ENCODE measurements at places on chromosomes 4 and X.

DNA sequence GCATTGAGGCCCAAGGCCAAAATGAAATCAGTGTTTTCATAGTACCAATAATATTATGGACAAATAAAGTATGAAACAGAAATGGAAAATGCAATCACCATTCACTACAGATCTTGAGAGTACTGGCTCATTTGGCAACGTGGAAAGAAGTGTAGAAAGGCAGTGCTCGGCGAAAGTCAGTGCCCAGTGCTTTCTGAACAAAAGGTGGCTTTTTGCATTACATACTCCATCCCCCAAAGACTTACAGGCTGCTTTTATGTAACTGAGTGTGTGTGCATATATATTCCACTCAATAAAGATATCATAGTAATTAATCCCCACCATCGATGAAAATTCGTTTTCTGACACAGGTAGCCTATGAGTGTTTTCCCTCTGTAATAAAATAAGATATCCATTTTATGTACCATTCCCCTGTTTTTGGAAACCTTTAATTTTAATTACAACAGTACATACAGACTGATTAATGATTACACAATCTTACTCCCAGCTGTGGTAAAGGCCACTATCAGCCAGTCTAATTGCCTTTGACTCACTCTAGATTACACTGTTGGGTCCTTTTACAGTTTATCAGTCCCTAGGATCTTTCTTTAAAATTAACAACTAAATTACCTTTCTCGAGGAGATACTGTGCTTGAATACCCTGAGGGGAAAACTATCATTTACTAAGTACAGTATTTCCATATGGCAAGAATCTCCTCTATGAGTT, 65.9 kb downstream of the MAD2L1 start:
- DNase-seq = no peak

GRCh38 chr4:30716681-30717207, 3.4 kb upstream of the PCDH7 start:
- DNase-seq = no peak

GRCh38 chr4:99052902-99053301, 35.7 kb downstream of the ADH5 start:
- no peak for DNase-seq

- DNase-seq = no peak
Observed at GRCh38 chr4:186593587-186593973, 38.2 kb upstream of the MTNR1A start.

GRCh38 chr4:176189891-176190795, 5.2 kb downstream of the SPATA4 start:
- no peak for DNase-seq

- no peak for DNase-seq
Observed at GRCh38 chr4:163967263-163967662, 472.8 kb downstream of the TMA16 start.

- no peak for DNase-seq
Observed at GRCh38 chr4:113607998-113608397, 153.5 kb downstream of the CAMK2D start.

DNA sequence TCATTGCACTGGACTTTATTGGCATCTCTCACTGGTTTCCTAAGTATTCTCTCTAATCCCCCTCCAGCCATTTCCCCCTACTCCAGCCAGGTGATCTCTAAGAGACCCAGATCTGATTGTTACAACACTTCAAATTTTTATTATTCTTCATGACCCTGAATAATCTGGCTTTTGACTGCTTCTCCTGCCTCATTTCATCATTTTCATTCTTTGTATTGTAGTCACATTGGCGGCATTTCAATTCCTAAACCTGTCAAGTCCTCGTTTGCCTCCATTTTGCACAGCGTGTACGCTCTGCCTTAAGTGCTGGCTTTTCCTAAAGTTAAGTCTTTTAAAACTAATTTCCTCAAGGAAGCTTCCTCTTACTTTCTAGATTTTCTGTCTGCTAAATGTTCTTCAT, 31.6 kb downstream of the UBE2K start:
- no peak for DNase-seq

DNA sequence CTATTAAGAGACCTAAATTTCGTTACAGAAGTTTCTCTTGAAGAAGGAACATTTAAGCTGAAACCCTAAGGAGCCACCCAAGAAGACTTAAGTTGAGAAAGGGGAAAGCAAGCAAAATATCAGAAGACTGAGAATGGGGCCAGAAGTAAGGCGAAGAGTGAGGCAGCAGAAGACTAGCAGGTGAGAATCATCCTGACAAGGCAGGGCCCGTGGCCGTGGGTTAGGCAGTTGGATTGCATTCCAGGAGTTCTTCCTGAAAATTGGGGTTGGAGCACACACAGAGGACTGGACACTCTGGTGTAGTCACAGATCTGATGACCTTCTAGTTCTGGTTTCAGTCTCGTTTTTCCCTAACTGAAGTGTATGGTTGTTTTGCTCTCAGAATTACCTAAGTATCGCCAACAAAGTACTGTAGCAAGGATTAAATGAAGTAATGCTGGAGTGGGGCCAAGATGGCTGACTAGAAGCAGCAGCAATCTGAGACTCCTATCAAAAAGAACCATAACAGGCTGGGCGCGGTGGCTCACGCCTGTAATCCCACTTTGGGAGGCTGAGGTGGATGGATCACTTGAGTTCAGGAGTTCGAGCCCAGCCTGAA, 94.4 kb upstream of the GUCY1A1 start:
- no peak for DNase-seq

DNA sequence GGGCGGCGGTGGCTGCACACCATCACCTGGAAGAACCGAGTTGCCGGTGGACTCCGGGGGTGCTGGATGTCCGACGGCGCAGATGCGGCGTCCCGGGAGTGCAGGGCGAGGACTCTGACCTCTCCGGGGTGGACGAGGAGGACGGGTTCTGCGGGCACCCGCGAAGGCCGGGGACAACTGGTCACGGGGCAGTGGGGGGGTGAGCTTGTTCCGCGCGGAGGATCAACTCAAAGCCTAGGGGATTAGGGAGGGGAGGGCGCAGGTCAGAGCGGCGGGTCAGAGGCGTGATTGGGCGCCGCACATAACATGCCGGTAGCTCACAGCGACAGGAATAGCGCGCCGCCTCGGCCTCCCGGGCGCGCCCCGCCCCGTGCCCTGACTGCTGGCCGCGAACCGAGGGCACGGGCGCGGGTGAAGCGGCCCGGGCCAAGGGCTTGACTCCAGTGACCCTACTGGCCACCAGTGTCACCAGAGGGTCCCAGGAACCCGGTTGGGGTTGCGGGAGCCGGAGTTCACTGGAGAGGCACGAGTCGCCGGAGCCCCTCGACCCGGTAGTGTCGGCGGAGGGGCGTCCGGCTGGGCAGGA, at the start of gene KLHL34:
Gene KLHL34, minus strand, starts transcription at position 179 of the 586 bp plus-strand sequence. CDS start 542 bp downstream, outside the sequence.
- DNase-seq = no peak

DNA sequence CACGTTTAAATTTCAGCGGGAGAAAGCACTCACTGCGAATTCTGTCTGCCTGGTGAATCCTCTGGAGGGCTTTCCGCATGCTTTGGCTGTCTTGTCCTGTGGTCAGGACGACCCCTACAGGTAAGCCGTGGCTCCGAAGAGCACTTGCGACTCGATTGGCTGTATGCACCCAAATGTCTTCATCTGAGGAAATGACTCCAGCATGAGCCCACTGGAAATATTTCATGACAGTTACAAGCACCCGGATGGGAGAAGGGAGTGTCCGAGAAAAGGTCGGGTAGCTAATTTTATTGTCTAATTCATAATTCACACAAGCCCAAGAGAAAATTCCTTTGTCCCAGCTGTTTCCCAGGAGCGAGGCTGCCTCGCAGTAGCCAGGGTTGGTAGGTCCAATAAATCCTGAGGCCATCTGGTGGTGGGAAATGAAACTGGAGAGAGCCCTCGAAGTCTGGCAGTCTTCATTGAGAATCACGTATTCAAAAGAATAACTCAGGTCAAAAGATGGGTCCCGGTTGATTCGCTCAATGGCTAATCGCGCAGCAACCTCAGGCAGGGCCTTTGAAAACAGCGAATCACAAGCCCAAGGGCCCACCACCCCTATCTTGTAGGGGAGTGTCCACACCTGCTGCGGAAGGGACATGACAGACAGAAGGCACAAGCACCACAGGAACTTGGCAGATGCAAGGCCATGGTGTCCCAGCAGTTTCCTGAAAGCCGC, 6.6 kb downstream of the GUCY2F start:
- peak; percentile 26 for DNase-seq

DNA sequence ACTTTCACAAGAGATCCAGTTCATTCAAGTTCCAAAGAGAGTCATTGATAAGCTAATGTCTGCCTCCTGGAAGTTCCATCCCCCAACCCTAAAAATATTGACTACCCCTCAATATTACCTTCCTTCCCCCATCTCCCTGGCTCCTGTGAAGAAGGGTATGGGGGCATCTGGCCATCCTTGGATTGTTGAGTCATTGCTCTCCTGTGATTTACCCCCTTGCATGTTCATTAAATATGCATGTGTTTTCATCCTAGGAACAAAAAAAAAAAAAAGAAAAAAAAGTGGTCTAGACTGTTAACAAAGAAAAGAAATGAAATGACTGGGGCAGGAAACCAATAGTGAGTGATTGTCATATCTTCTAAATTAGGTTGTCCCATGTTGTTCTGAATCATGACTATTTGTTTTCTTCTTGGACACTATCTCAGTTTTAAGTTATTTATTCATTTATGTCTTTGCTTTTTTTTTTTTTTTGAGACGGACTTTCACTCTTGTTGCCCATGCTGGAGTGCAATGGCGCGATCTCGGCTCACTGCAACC, 51.9 kb upstream of the HUWE1 start:
- DNase-seq = no peak

- DNase-seq = no peak
Observed at GRCh38 chr4:128775916-128776315, 33.6 kb upstream of the JADE1 start.

DNA sequence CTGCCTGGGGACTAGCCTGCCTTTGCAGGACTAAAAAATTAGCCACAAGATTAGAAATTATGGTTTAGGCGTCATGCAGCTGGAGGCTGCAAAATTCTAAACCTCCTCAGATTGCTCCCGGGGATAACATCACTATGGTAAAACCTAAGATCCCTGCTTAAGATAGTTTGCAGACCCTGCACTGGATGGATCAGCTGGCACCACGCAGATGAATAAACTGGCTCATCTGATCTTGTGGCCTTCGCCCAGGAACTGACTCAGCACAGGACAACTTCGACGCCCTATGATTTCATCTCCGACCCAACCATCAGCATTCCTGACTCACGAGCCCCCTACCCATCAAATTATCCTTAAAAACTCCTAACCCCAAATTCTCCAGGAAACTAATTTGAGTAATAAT, 482.4 kb downstream of the SPRY1 start:
- no peak for DNase-seq

DNA sequence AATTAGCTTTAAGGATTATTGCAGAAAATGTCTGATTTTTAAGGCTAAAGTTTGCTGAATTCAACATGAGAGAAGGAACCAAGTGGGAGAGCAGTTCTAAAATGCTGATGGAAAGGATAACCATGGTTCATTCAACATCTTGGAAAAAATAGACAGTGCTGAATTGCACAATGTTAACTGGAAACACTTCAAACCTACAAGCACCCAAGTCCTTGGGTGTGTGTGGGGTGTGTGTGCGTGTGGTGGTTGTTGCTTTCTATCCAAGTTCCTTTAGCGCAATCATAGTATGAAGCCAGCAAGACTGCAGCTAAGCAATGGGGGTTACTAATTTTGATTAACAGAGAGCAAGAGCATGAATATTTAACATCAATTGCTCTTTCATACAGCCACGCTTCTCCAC, 29.3 kb upstream of the SCOC start:
- no peak for DNase-seq

DNA sequence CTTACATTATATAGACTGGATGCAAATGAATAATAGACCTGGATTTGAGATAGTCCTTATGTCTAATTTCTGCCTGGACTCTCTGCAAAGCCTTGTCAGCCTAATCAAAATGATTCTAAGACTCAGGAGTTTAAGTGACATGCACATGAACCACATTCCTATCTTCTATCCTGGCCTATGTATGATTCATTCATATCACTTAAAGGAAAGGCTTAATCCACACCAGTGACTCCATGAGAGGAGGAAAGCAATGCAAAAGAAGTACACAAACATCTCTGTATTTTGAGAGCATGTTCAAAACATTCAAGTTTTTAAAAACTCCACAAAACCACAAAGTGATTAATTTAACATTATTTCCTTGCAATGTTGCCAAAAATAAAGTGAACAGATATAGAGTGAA, 14.6 kb downstream of the AMOT start:
- DNase-seq = no peak

- no peak for DNase-seq
Observed at GRCh38 chr4:123484291-123484926, 87.8 kb downstream of the SPRY1 start.

DNA sequence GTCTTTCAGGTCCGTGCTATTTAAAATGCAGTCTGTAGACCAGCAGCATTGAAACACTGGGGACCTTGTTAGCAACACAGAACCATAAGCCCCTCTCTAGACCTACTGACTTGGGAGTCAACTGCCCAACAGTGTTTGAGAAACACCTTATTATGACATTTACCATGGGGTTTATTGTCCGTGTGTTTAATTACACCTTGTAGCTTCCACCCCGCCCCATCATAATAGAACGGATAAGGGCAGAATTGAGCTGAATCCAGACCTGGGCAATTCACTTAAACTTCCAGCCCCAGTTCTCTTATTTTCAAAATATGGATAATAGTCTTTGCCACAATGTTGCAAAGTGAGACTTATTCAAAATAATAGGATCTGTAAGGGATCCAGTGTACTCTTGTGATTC, 30.6 kb upstream of the CLNK start:
- no peak for DNase-seq

GRCh38 chr4:89674876-89675459, 162.0 kb downstream of the SNCA start:
- no peak for DNase-seq

- no peak for DNase-seq
Observed at GRCh38 chr4:109429545-109429944, 4.1 kb upstream of the SEC24B start.

DNA sequence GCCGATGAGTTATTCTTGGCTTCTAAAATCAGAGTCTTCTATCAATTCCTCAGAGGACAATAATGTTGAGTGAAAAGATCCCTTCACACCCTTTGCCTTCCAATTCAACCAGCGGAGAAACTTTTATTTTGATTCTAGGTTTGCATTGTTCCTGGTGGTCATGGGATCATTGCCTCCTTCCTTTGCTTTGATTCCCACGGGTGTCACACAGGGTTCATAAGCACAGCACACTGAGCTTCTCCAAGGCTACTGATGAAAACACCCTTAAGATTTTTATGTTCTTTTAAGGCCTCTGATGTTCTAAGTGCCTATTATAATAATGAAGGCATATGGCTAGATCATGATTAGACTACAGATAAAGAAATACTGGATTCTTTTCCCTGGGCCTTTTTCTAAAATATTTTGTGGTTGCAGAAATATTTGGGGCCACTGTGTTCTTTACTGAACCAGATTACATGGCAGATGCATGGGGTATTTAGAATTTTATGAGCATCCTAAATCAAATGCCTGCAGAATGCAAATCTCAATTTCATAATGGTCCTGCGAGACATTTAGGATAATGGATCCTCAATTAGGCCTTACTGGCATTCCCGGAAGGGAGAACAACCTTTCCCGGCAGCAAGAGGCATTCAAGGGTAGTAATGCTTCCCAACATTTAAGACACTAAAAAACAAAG, 43.9 kb upstream of the FGFBP2 start:
- no peak for DNase-seq

GRCh38 chrX:95645738-95646137, 1038.9 kb upstream of the DIAPH2 start:
- no peak for DNase-seq
